ENCODE measurements at places on chromosomes 11 and 22.

- no peak for DNase-seq
These were observed 197.0 kb downstream of the GUCY1A2 start for GRCh38 chr11:106821291-106821690.

DNA sequence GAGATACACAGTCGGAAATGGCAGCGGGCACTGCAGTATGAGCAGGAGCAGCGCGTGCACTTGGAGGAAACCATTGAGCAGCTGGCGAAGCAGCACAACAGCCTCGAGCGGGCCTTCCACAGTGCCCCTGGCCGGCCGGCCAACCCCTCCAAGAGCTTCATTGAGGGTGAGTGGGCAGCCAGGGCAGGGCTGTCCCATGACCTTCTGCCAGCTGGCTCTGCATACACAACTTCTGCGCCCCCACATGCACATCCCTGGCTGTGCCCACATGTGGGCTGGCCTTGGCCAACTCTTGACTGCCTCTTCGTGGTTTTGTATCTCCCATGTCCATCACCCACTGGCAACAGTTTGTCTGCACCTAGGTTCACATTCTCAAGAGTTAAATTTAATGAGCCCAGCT lies 81.1 kb downstream of the MORC2 start:
- DNase-seq, result no peak

DNA sequence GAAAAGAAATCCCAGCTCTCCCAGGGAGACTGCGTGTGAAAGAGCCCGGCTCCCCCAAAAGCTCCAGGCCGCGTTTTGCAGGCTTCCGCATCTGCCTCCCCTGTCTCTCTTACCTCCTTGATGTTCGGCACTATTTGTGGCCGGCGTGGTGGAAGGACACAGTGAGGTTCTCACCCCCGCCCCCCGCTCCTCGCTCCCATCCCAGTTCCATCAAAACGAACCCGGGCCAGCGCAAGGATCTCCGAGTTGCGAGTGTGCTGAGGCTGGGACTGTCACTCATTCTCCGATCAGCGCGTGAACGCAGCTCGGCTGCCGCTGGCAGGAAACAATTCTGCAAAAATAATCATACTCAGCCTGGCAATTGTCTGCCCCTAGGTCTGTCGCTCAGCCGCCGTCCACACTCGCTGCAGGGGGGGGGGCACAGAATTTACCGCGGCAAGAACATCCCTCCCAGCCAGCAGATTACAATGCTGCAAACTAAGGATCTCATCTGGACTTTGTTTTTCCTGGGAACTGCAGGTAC lies at the start of gene NCAM1:
NCAM1 (plus strand) TSS at position 275 of the 523 bp plus-strand sequence.
- DNase-seq, result peak; percentile 58

GRCh38 chr11:9396752-9397151 lies 12.3 kb downstream of the IPO7 start:
- peak; percentile 15 for DNase-seq

- peak; percentile 37 for DNase-seq
These were observed 13.8 kb downstream of the OLFML1 start for GRCh38 chr11:7499081-7499480.

GRCh38 chr11:74696500-74696899 lies 34.7 kb downstream of the CHRDL2 start:
- DNase-seq, result peak; percentile 21

DNA sequence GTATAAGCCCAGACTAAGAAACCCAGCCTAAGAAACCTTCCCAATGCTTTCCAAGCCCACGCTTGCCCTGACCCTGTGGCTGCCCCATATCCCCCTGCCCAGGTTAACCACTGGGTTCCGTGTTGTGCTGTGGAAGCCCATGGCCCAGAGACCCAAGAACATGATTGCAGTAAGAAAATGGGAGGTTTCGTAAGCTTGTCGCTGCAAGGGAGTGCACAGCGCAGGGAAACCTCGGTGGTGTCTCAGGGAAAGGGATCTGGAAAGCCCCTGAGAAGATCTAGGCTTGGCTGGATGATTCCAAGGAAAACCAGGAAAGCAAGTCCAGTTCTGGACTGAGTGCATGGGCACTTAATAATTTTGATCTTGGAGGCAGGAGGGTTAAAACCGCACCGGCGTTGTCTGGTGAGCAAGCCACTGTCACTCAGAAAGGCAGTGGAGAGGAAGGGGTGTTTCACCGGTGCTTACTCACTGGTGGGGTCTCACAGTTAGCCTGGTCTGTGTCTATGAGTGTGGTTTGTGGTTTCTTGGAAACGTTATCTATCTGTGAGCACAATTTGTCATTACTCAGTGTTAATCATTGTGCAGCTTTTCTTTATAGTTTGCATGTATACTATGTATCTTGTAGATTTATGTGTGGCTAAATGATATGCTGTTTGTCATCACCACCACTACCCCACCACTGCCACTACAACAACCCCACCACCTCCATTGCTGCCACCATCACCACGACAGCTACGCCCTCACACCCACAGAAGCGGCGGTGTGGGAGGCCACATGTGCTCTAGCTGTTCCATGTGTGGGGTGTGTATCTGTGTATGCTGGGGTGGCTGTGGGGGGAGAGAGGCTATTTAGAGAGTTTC lies 53.3 kb upstream of the PRDM11 start:
- peak; percentile 69 for DNase-seq

DNA sequence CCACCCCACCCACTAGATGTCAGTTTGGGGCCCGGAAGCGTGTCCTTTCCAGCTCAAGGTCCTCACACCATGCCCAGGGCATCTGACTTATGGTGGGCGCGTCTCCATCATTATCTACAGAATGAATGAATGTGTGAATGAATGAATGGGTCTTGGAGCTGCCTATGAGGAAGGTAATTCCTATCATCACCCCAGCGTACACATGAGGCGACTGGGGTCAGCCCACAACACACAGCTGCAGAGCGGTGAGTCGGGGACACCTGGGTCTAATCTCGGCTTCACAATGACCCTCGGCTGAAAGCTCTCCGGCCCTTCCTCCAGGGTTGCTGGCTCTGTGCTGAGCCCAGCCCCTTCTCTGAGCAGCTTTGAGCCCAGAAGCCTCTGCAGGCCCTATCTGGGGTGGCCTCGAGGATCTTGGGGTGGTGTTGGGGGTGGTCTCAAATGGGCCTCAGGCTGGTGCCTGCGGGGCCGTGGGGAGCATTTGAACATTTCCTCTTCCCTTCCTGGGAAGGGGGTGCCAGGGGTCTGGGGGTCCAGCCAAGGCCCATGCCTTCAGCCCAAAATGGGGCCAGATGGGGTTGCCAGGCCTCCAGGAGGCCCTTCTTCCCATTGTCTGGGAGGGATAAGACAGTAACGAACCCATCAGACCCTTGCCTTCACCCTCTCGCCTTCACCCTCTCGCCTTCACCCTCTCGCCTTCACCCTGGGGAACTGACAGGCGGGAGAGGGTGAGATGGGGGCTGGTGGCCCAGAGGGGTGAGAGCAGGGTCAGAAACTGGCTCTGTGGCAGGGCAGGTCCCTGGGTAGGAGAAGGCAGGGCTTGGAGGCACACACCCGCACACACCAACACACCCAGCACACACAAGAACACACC lies 82.4 kb downstream of the MYEOV start:
- DNase-seq, result no peak

DNA sequence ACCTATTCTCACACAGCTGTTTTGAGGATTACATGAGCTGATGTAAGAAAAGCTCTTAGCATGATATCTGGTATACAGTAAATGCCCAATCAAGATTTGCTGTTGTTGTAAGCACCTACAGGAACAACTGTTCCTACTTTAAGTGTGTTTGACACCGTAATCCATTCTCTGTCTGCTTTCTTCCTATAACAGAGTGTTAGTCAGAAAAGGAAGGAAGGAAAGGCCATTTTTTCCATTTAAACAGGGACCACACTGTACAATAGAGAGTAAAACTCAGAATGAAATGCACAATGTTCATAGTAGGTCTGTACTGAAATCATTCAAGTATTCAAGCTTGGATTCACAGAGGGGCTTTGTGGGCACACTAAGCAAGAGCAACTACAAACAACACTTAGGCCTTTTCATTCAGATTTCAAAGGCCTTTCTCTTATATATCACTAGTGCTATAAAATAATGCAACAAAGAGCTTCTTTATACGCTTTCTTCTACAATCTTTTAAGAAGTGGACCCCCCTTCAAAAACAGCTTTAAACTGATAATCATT lies 21.5 kb downstream of the MTCH2 start:
- no peak for DNase-seq

GRCh38 chr22:24883432-24883831 lies 63.1 kb downstream of the LHFPL7 start:
- DNase-seq, result no peak

GRCh38 chr11:70628855-70629844 lies 230.8 kb downstream of the CTTN start:
- DNase-seq, result no peak

GRCh38 chr11:111776398-111777093 lies 10.4 kb upstream of the PPP2R1B start:
- DNase-seq, result no peak

DNA sequence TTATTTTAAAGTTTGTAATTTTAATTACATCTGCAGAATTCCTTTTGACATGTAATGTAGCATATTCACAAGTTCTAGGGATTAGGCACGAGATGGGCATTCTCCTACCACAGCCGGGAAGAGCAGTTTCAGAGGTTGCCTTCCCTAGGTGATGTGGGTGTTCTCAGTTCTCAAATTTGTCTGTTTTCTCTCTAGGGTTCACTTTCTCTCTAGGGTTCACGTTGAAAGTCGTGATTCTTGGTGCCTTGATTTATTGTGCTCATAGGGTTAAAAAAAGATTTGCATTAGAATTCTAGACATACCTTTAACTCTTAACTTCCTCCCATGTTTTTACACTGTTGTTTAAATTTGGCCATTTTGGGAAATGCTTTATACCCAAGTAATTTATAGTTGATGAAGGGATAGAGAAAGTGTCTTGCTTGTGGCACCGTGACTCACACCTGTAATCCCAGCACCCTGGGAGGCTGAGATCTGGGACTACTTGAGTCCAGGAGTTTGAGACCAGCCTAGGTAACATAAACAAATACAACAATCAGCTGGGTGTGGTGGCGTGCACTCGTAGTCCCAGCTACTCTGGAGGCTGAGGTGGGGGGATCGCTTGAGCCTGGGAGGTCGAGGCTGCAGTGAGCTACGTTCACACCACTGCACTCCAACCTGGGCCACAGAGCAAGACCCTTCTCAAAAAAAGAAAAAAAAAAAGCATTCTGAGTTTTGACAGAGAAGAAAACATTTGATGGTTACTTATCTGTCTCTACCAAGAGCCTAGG lies 3.6 kb downstream of the MED15 start:
- DNase-seq, result no peak

DNA sequence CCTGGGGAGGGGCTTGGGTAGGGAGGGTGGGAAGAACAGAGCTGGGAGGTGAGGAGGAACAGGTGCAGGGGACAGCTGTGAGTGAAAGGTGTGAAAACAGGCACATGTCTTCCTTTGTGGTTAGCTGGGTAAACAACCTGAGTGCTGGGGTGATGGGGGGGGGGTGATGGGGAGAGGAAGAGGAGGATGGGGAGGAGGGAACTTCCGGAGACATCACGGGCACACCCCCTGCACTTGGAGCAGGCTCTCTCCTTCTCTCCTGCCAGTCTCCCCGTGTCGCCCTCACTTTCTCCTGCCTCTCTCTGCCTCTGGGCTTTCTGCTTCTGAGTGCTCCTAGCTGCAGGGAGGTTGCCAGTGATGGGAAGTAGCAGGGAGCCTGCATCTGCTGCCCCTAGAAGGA lies 8.8 kb downstream of the CXCR5 start:
- no peak for DNase-seq
